ENCODE measurements at places on chromosomes 3 and 15.

- no peak for DNase-seq
Measured at GRCh38 chr3:124269619-124270018, 277.7 kb upstream of the ROPN1 start.

DNA sequence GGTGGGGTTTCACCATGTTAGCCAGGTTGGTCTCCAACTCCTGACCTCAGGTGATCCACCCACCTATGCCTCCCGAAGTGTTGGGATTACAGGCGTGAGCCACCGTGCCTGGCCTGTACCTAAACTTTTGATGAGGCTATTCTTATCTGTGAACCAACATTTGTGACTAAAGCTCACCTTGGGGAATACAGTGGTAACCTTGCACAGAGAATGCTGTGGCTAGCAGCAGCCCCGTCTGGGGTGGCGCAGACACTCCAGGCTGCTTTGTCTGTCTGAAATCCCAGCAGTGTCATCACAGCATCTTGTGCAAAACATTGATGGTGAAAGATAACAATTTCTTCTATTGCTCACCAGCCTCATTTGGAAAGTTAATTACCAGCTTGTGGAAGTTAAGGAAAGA is 58.9 kb downstream of the CMTM8 start:
- DNase-seq = peak; percentile 57

GRCh38 chr3:182308328-182308727 is 485.0 kb upstream of the ATP11B start:
- no peak for DNase-seq

GRCh38 chr3:125072301-125072700 is 16.5 kb upstream of the HEG1 start:
- no peak for DNase-seq

DNA sequence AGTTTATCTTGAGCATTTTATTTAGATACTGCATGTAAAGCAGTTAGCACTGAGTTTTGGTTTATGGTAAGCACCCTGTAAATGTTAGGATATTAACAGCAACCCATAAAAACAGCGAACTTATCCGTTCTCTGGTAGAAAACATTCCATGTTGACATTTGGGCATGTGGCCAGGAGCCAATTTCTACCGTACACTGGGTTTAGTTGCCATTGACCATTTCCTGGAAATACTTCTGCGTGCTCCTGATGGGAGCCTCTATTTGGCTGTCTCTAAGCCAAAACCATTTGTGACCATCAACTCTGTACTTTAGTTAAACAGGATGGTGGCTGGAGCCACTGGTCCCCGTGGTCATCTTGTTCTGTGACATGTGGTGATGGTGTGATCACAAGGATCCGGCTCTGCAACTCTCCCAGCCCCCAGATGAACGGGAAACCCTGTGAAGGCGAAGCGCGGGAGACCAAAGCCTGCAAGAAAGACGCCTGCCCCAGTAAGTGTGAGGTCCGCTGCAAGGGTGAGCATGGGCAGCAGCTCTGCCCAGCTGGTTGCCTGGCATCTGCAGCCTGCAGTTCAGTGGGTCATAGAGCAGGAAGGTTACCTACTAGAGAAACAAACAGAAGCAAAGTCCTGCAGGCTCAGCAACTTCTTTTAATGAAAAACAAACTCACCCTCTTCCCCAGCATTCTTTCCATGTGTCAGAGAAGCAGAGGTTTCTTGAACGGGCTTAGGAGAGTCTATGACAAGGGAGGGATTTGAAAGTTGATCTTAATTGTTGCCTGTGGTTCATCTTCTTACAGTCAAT is 7.1 kb downstream of the THBS1 start:
- DNase-seq = no peak

GRCh38 chr3:29072611-29073010 is 208.3 kb upstream of the RBMS3 start:
- no peak for DNase-seq

DNA sequence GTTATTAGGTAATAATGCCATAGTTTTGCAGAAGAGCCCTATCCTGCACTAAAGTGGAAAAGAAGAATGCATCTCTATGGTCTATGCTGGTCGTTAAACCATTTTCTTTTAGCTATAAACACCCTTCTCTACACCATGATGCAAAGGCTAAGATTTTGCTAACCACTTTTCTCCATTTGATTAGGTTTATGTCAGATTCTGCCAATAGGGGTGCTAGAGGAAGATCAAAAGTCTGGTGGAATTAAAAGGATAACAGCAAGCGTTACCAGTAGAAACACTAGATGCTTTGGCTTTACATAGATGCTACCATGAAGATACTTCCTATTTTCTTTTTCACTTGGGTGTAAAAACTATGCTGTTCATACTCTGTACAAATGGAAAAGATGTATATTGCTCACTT is 669.8 kb upstream of the ARPP21 start:
- no peak for DNase-seq

DNA sequence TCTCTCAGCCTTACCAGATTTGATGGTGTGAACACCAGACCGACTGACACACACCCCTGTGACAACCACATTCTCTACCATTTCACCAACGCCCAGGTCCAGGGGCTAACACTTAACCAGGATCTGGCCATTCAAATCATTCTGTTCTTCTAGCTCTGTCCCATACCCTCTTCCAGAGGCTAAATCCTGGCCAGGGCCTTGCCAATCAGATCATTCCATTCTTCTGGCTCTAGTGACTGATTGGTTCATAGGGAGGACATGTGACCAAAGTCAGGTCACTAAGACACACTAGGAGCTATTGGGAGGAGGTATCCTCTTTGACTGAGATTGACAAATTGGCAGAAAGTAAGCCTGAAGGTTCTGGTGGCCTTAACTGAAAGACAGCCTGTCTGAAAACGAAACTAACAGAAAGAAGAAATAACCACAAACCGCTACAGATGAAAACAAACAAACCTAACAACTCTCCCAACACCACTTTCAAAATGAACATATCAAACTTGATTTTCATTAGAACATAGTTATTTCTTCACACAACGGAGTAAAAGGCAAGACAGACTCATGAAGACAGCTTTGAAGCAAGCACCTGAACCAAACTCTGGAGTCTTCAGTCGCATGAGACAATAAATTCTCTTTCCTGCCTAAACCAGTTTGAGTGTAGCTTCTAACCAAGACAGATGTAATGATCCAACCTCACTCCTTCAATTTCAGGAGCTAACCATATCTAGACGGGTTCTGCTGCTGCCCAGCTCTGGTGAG is 68.5 kb downstream of the TRANK1 start:
- DNase-seq = no peak

DNA sequence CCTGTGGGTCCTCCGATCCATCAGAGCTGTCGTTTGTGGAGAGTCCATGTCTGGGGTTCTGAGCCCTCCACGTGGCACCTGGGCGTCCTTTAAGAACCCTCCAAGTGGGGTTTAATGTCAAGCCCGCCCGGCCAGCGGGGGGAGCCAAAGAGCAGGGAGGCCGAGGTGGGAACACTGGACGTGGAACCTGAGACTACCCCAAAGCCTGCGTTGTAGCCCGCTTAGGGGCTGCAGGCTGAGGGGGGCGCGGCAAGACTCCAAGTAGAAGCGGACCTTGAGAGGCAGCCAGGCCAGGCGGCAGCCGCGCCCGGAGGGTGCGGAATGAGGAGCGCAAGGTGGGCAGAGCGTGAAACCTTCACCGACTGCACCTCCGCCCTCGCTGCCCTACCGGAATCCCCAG is 126.2 kb upstream of the ATP10A start:
- DNase-seq = no peak

GRCh38 chr3:170808041-170808440 is 62.0 kb downstream of the RPL22L1 start:
- DNase-seq = no peak

- DNase-seq = no peak
Measured at GRCh38 chr15:75058127-75058905, 34.9 kb downstream of the PPCDC start.

- DNase-seq = no peak
Measured at GRCh38 chr3:152151216-152151876, 117.4 kb upstream of the MBNL1 start.

DNA sequence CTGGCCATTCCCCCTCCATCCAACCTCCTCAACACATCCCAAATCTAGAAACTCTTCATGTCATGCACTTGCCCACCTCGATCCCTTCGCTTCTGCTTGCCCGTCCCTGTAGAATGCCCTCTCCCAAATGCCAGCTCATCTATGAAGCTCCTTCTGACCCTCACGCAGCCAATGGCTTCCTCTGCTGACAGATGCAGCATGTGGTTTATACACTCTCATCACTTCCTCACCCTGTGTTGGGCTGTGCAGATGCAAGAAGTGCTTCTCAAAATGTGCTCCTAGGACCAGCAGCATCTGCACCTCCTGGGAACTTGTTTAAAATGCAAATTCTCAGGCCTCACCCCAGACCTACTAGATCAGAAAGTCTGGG is 51.7 kb downstream of the SEMA5B start:
- DNase-seq = no peak

DNA sequence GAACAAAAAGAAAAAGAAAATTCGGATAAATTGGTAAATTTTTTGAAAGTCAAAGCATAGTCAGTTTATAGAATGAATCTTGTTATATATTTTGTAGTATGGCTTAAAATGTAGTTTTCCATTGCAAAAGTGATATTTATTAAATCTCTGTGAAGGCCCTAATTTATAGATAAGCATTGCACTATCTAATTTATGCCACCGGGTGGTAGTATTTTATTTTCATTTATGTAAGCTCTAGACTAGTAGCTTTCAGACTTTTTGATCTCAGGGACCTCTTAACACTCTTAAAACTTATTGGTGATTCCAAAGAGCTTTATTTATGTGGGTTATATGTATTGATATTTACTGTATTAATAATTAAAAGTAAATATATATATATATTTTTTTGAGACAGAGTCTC is 133.9 kb upstream of the LRRFIP2 start:
- no peak for DNase-seq

DNA sequence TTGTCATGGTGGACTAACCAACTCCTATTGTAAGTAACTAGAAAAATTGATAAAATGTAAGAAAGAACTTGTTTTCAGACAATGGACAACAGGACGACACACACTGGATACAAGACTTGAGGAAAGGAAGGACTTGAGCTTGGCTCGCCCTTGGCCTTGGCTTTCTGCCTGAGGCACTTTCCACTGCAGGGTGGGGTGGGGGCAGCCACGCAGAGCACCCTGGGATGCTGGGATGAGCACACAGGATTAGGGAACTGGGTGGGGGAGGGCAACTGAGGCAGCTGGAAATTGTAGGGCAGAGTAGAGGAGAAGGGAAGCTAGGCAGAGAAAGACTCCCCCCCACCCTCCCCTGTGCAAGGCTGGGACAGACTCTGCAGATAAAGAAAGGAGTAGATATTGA is 25.5 kb upstream of the HHATL start:
- DNase-seq = no peak

DNA sequence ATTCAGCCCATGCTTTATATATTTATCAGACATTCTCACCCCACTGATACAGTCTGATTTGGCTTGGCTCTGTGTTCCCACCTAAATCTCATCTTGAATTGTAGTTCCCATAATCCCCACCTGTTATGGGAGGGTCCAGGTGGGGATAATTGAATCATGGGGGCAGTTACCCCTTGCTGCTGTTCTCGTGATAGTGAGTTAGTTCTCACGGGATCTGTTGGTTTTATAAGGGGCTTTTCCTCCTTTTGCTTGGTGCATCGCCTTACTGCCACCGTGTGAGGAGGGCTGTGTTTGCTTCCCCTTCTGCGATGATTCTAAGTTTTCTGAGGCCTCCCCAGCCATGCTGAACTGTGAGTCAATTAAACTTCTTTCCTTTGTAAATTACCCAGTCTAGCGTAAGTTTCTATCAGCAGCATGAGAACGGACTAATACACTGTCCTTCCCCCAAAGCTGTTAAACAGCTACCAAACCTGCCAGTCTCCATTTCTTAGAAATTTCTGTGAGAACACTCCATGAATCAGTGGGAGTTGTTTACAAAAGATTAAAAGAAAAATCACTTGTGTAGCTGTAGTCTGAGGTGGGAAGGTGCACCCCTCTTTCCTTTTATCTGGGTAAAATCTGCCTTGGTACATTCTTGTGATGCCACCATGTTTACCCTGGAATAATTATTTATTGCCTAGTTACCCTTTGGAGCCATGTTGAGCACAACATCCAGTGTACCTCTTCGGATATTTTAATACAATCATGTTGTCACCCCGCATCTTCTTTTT is 160.5 kb downstream of the THSD4 start:
- DNase-seq = no peak

DNA sequence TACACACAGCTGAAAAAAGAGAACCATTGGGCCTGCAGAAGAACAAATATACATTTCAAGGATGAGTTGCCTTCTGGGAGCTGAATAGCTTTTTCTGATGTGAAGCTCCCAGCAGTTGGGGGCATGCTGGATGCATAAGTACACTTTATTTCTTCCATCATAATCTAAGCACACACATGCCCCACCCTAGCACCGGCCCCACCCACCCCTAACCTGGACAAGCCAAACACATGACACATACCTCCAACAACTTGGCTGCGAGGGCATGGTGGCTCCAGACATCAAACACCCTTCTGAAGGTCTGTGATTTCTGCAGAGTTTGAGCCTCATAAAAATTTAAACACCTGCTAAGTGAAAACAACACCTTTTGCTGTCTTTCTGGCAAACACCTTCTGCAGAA is 307.2 kb upstream of the TRIM42 start:
- no peak for DNase-seq

DNA sequence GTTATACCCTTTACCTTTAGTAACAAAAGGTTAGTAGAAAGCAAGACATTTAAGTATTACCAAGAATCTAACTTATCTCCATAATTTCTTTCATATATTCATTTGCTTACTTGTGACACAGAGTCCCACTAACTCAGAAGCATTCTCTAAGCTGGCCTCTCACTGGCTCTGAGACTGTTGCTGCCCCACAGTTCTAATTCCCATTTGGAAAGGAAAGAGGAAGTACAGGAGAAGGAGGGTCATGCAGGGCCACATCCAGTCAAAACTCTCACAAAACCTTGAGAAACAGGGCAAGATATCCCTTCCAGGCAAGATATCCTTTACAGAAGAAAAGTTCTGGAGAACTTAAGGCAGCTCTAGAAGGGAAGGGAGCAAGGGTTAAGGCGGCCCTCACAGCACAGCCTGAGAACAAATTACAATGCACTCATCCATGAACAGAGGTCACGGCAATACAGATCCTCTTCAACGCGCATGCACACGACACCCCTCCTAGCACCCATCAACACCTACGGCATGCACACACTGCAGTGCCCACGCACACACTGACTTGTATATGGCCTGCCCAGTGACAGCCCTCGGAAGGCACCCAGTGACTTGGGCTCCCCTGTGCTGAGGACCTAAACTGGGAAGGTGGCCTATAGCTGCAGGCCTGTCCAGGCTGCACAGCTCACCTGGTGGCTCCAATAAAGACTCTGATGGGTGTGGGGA is 13.0 kb upstream of the MYO5C start:
- no peak for DNase-seq
